ENCODE measurements at places on chromosomes 2 and 18. TPM values are rescaled to one million over a fixed set of nuclear protein-coding genes. Genes with fewer than 3 reads are reported as not detected.

TTN gene
- polyA plus RNA-seq: 0.10 TPM

GRCh38 chr18:31658670-31659575, 25.5 kb downstream of the B4GALT6 start:
- no peak overlapping the region for H3K27ac ChIP-seq
- no peaks in the 10 kb centered on the region for H3K27me3 ChIP-seq
- H3K36me3 ChIP-seq: no peaks in the 10 kb centered on the region

DNA sequence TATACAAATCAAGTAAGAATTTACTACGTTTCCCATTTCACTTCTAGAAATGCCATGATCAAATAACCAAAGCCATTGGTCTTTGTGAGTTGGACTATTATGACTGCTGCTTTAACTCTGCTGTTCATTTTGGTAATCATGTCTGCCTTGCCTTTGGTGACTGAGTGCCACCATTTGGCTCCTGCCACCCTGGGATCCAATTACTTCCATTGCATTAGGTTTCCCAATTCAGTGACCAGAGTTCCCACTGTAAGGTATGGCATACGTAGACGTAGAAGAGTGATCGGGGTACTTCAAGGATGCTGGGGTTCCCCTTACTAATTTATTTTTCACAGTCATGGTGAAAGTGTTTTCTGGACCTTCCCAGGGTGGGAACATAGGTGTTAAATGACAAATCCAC, 90.1 kb downstream of the SPIRE1 start:
- no peaks in the 10 kb centered on the region for H3K36me3 ChIP-seq
- no peaks in the 10 kb centered on the region for H3K4me1 ChIP-seq
- H3K27me3 ChIP-seq: no peaks in the 10 kb centered on the region
- no peak overlapping the region for H3K4me3 ChIP-seq
- no peak overlapping the region for H3K27ac ChIP-seq
- no peak for DNase-seq

- peaks cover 32% of the 10 kb centered on the region for H3K27me3 ChIP-seq
- no peaks in the 10 kb centered on the region for H3K36me3 ChIP-seq
- peaks cover 11% of the 10 kb centered on the region for H3K4me1 ChIP-seq
These were observed 116.6 kb upstream of the RBBP8 start for GRCh38 chr18:22816266-22817176.

DNA sequence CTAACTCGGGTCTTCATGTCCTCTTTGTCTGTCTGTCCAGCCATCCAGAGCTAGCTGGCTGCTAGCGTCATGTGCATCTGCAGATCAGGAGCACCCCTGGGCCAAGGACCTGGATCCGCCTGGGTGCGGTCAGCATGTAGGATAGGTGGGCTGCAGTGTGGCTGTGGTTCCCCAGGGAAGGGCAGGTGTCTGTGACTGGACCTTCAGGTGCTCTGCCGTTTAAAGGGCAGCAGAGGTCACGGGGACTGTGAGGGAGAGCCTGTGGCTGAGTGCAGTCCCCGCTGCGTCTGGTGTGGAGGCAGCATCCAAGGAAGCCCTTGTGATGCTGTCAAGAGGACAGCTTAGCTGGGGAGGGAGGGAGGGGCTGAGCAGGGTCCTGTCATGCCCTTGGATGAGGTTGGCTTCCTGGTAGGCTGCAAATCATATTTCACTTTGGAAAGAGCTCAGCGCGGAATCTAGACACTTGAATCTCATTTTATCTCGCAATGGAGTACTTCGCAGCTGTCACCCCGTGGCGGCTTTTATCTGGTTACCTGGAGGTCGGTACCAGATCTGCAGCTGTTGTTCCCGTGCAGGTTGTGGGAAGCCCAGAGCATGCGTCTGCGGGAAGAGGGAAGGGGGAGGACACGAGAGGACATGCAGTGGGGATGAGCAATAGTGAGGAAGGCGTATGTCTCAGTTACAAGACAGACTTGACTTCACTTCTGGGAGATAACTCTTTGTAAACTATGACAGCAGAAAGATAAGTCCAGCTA, 5.9 kb upstream of the RALB start:
- no peak overlapping the region for H3K27ac ChIP-seq
- DNase-seq: no peak
- no peaks in the 10 kb centered on the region for H3K36me3 ChIP-seq
- no peaks in the 10 kb centered on the region for H3K27me3 ChIP-seq

EMX1 gene
- not detected for polyA plus RNA-seq

MTERF4 gene
- polyA plus RNA-seq: 20.2 TPM

GRCh38 chr2:10019602-10020400, 23.5 kb upstream of the KLF11 start:
- no peak overlapping the region for H3K4me3 ChIP-seq
- no peaks in the 10 kb centered on the region for H3K27me3 ChIP-seq
- H3K36me3 ChIP-seq: no peaks in the 10 kb centered on the region
- H3K4me1 ChIP-seq: no peaks in the 10 kb centered on the region

GRCh38 chr2:120571015-120571728, 164.5 kb upstream of the GLI2 start:
- H3K4me1 ChIP-seq: no peaks in the 10 kb centered on the region
- H3K27me3 ChIP-seq: peaks cover 4% of the 10 kb centered on the region
- H3K36me3 ChIP-seq: no peaks in the 10 kb centered on the region
- H3K4me3 ChIP-seq: no peak overlapping the region
- H3K27ac ChIP-seq: no peak overlapping the region
